ENCODE measurements at places on chromosomes 12 and 14. TPM values are rescaled to one million over a fixed set of nuclear protein-coding genes. Genes with fewer than 3 reads are reported as not detected.

ACOT6 gene
- not detected for total RNA-seq

C12orf54 gene
- total RNA-seq = not detected

SIX6 gene
- not detected for total RNA-seq

EML1 gene
- total RNA-seq = 28.3 TPM

PXMP2 gene
- 65.7 TPM for total RNA-seq

PAPOLA gene
- total RNA-seq = 91.9 TPM

GRCh38 chr14:102352213-102352612 lies 10.5 kb downstream of the CINP start:
- DNase-seq = no peak

DNA sequence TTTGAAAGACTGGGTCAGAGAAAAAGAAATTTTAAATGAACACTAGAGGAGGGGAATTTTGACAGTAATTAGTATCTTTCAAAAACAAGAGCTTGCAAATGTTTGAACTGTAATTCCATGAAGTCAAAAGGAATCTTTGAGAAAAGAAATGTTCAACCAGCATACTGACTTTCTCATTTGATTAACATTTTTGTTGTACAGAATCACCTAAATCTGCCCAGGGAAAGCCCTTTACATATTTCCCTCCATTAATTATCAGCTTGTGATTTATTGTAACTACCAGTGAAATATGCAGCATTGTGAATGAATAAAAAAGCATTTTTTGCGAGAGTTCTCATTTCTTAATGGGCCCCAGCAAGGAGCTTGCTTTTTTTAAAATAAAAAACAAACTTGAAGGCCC lies 61.2 kb upstream of the CCDC91 start:
- DNase-seq = no peak

DNA sequence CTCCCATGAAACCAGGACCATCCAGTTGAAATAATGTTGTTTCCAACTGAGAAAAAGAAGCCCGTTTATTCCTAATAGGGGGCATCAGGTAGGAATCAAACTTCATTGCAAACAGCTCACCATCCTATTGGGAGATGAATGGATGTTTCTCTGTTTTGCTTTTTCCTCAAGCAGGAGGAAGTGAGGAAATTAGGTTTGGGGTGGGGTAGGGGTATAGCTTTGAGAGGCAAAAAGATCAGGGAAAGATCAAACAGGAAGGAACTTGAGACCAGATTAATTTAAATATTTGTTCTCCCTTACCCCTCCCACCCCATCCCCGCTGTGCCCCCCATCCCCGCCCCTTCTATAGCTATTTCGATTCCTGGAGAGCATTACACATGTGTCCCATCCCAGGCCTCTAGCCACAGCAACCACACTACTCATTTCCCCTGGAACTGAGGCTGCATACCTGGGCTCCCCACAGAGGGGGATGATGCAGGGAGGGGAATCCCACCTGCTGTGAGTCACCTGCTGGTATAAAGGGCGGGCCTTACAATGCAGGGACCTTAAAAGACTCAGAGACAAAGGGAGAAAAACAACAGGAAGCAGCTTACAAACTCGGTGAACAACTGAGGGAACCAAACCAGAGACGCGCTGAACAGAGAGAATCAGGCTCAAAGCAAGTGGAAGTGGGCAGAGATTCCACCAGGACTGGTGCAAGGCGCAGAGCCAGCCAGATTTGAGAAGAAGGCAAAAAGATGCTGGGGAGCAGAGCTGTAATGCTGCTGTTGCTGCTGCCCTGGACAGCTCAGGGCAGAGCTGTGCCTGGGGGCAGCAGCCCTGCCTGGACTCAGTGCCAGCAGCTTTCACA lies at the start of gene IL23A:
Gene IL23A (plus strand): TSS at position 577 of the 850 bp plus-strand sequence. CDS start 161 bp downstream, at position 738.
- no peak for DNase-seq

DNA sequence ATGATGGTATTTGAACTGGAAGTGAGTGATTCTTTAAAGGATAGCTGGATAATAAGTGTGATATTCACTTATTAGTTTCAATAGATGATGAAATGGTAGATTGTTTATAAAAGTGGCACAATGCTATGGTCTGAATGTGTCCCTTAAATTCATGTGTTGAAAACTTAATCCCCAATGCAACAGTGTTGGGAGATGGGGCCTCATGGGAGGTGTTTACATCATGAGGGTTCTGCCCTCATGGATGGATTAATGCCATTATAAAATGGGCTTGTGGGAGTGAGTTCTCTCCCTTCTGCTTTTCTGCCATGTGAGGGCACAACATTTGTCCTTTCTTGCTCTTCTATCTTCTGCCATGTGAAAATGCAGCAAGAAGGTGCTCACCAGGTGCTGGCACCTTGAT lies 134.0 kb downstream of the SLC38A1 start:
- DNase-seq = no peak

- DNase-seq = no peak
Measured at GRCh38 chr12:96414637-96415036, 14.4 kb upstream of the CDK17 start.

DNA sequence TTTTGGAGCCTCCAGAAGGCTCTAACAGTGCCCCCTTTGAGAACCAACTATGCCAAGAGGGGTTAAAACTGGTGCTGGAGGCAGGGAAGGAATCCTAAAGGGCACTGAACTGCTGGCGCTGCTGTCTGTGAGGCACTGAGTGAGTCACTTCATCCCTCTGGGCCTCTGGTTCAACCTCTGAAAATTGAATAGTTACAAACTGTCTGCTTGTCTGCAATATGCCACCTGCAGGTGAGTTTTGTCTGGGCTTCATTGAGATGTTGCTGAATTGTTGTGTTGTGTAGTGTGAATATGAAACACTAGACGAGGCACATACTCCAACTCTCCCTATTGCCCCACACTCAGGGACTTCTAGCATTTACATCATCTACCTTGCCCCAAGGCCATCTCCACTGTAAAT lies 68.0 kb downstream of the GRIN2B start:
- no peak for DNase-seq

DNA sequence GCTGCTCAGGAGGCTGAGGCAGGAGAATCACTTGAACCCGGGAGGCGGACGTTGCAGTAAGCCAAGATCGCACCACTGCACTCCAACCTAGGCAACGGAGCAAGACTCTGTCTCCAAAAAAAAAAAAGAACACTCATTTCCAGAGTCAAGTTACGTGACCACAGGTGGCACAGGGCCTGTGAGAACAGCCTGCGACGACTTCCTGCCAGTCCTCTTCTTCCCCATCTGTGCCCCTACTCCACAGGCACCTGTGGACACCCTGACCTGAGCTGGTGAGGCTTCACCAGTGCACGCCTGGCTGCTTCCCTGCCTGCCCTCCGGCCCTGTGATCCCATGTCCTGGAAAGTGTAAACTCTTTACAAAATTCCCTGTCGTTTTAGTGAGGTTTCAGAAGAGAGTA lies 77.7 kb downstream of the PPP2R5C start:
- DNase-seq = no peak

DNA sequence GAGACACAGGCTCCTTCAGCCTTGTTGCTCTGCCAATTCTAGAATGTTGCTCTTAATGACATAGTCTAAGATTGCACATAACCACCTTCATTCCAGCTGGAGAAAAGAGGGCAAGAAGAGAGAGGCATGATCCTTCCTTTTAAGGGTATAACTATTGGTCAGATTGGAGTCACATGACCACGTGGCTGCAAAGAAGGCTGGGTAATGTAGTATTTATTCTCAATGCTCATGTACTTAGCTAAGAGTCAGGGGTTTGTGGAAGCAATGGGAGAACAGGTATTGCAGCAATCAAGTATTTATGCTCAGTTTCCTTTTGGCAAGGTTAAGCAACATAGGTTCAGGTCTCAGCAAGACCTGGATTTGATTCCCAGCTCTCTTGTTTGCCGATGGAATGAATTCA lies 298.8 kb upstream of the TBX3 start:
- DNase-seq = no peak

- no peak for DNase-seq
Measured at GRCh38 chr14:100287202-100287997, 18.8 kb downstream of the SLC25A29 start.

DNA sequence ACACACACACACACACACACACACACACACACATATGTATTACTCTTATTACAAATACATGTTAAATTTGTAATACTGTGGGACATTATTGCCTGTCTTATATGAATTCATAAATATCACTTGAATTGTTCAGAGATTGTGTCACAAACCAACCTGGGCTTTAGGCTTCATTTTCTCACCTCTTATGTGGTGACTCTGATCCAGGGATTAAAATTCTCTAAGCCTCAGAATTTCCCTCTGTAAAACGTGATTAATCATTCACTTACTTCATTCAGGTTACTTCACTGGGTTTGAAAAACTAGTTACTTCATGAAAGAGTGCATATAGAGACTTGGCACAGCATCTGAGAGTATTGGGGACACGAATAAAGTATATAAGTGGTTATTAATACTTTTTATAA lies 240.3 kb upstream of the PDZRN4 start:
- DNase-seq = no peak

- DNase-seq = no peak
Measured at GRCh38 chr14:103521951-103522563, 573 bp downstream of the CKB start.

DNA sequence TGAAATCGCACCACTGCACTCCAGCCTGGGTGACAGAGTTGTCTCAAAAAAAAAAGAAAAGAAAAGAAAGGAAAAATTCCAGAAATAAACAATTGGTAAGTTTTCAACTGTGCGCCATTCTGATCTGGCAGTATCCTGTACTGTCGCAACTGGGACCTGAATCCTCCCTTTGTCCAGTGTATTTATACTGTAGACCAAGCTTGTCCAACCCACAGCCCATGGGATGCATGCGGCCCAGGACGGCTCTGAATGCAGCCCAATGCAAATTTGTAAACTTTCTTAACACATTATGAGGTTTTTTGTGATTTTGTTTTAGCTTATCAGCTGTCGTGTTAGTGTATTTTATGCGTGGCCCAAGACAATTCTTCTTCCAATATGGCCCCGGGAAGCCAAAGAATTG lies 84.7 kb downstream of the TMCC3 start:
- no peak for DNase-seq

DNA sequence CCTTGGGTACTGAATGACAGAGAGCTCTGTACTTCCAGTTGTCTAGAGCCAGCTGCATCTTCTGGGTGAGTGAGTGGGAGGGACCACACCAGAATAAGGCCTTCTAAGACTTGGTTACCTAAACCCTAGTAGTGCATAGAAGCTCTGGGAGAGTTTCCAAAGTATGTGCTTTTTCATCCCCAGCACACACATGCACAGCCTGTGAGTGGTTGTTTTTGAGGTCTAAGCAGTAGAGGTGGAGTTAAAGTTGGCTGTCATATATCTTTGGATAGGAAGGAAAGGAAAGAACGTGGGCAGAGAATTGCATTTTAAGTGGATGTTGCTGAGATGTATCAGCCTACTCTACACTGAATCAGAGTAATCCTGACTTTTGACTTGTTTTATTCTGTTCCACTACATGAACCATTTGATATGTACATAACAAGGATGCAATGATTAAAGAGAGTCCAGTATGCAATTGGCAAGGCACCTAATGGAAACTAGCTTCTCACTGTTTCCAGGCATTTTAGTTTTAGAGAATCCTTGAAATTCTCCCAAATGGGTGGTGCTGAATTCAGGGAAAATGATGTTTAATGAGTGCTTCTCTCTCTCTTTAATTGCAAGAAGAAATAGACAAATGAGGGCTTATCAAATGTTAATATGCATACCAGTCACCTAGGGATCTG lies 51.8 kb upstream of the PRICKLE1 start:
- DNase-seq = no peak

DNA sequence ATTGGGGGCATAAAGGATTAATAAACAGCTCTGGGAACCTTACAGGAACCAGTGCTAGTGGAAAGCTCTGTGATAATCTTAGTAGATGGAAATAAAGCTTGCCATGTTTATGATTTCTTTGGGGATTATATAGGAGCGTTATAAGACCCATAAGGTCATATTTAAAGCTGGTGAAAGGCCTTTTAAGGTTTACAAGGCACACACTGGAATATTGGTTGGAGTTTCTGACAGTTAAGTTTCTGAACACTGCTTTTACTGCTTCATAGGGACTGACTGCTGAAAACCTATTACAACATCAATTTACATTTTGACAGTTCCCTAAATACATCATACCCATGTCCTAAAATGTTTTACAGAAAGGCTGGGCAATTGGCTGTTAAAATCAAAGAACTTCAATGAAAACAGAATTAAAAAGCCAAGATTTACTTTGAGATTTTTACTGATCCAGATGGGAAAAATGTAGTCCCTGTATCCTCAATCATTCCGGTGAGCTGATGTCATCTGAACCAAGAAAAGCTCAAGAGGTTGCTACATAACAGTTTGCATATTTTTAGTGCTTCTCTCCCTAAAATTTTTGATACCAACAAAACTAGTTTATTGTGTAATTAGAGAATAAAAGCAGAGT lies 153.7 kb upstream of the IGF1 start:
- no peak for DNase-seq

- DNase-seq = no peak
Measured at GRCh38 chr12:68392376-68392775, 60.2 kb upstream of the MDM1 start.

DNA sequence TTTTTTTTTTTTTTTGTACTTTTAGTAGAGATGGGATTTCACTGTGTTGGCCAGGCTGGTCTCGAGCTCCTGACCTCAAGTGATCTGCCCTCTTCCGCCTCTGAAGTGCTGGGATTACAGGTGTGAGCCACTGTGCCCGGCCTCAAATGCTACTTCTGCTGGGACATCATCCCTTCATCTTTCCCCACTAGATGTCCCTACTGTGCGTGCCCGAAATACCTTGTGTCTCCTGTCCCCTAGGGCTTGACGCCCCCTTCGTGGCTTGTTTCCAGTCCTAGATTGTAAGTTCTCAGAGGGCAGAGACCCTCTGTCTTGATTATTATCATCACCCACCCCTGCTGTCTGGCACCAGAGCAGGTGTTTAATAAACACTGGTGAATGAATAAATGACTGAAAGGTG lies 14.9 kb downstream of the CCDC63 start:
- DNase-seq = no peak

DNA sequence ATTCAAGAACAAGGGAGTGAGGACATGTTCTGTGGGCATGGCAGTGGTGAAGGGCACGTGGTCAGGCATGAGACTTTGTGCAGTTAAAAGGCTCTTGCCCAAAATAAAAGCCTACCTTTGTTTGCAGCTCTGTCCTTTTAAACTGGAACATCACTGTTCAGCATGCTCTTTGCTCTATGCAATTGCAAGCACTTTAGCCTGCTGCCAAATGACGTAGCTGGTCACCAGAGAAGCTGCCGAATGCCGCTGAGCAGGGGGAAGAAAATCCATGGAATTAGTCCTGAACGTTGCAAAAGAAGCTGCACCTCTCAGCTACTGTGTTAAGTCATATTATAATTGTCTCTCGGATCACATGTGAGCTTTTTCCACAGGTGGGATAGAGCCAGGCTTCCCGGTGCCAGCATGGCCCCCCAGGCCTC lies 176.3 kb upstream of the DIO2 start:
- DNase-seq = no peak

GRCh38 chr14:58636129-58636528 lies 1.6 kb upstream of the DACT1 start:
- DNase-seq = no peak

GRCh38 chr14:31303654-31304053 lies 96.1 kb upstream of the HECTD1 start:
- no peak for DNase-seq

GRCh38 chr12:2284857-2285256 lies 232.1 kb downstream of the CACNA1C start:
- DNase-seq = peak; percentile 85
